NCI-H2171 treated with DMSO at 0.1 percent for 48 hours (cell line): ENCODE measurements at places on chromosomes 5 and 9.
A peak's percentile ranks its signal among the peaks of the same experiment; 100 is the strongest.

DNA sequence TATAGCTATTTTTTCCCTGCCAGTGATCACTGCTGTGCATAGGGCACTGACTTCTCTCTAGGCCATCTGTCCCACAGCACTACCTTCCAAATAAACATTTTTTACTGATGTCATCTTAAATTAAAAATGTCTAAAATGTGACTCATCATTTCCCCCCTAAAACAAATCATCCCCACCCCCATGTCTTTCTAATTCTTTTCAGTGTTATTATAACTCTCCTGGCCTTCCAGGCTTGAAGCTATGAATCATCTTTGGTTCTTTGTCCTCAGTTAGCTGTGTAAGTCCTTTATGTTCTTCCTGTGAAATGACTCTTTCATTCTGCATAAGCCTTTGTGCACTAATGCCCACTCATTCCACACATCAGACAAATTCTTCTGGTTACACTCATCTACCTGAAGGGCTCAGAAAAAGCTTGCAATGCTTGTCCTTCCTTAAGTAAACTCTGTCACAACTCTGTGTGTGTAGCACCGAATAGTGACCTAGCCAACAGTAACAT lies 78.1 kb downstream of the CFAP95 start:
- no peak for DNase-seq

GRCh38 chr5:165055476-165055875 lies 1550.1 kb downstream of the MAT2B start:
- no peak for DNase-seq

- DNase-seq: no peak
Observed at GRCh38 chr9:73995836-73996235, 501.3 kb upstream of the RORB start.

GRCh38 chr5:96338091-96338490 lies 95.0 kb downstream of the PCSK1 start:
- DNase-seq: no peak

GRCh38 chr5:79513308-79513703 lies 628 bp downstream of the HOMER1 start:
- peak; percentile 43 for DNase-seq

- DNase-seq: no peak
Observed at GRCh38 chr5:141914199-141914743, 9.4 kb upstream of the DELE1 start.

GRCh38 chr5:101390151-101390908 lies 487.2 kb upstream of the ST8SIA4 start:
- DNase-seq: peak; percentile 2

- DNase-seq: no peak
Observed at GRCh38 chr5:177410575-177410974, 1.2 kb upstream of the F12 start.

- DNase-seq: no peak
Observed at GRCh38 chr5:56898213-56898612, 11.2 kb upstream of the SETD9 start.

DNA sequence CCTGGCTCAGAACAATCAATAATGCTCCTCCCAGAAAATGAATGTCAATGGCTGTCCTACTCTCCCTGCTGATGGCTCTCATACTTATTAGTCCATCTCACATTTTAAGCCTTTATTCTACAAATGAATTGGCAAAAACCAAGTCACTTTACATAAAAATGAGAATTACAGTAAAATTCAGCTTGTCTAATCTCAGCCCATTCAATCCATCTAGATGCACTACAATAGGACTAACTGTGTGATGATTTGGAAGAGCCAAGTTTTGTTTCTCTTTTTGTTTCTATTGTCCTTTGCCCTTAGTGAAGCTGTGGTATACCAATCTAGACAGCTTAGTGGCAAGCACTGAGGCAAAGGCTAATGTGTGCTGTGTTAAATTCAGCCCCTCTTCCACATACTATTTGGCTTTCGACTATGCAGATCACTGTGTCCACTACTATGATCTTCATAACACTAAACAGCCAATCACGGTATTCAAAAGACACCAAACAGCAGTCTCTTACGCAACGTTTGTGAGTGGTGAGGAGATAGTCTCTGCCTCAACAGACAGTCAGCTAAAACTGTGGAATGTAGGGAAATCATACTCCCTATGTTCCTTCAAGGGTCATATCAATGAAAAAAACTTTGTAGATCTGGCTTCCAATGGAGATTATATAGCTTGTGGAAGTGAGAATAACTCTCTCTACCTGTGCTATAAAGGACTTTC lies 140.8 kb upstream of the ZNF462 start:
- DNase-seq: no peak
